H9 (cell line): ENCODE measurements at places on chromosomes 1 and 21. TPM values are rescaled to one million over a fixed set of nuclear protein-coding genes. Genes with fewer than 3 reads are reported as not detected.

GRCh38 chr1:147904726-147905125, 2.1 kb downstream of the GJA8 start:
- no peak overlapping the region for H3K4me3 ChIP-seq
- no peaks in the 10 kb centered on the region for H3K27me3 ChIP-seq
- no peak overlapping the region for H3K27ac ChIP-seq
- no peaks in the 10 kb centered on the region for H3K4me1 ChIP-seq
- DNase-seq: no peak

The PCBP3 gene
- total RNA-seq: 10.8 and 10.9 TPM in 2 replicates

The PLXNA2 gene
- 0.57 and 0.64 TPM in 2 replicates for total RNA-seq

DNA sequence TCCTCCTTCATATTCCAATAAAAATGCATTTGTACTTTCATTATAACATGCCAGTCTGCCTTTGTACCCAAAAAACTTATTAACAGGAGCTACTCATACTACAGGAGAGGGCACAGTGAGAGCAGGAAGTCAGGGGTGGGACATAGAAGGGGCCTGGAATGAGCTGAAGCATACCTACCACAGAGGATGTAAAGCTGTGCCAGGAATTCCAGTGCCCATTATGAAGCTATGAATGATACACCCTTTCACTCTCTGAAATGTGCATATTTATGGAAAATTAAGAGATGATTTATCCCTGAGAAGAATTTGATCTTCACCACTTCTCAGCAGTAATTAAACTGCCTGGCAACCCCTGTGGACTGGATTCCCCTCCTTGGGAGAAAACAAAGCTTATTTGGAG, 65.8 kb downstream of the ATP5PO start:
- H3K27ac ChIP-seq: no peak overlapping the region
- no peaks in the 10 kb centered on the region for H3K27me3 ChIP-seq
- no peaks in the 10 kb centered on the region; the same call in 2 of the 3 replicates for H3K36me3 ChIP-seq
- no peak for DNase-seq

GRCh38 chr1:69029649-69030048, 532.8 kb upstream of the DEPDC1 start:
- H3K36me3 ChIP-seq: no peaks in the 10 kb centered on the region
- no peak for DNase-seq
- H3K27me3 ChIP-seq: no peaks in the 10 kb centered on the region
- no peaks in the 10 kb centered on the region for H3K4me1 ChIP-seq

The LCE5A gene
- total RNA-seq: not detected in 2 replicates

The INSRR gene
- total RNA-seq: not detected in 2 replicates

DNA sequence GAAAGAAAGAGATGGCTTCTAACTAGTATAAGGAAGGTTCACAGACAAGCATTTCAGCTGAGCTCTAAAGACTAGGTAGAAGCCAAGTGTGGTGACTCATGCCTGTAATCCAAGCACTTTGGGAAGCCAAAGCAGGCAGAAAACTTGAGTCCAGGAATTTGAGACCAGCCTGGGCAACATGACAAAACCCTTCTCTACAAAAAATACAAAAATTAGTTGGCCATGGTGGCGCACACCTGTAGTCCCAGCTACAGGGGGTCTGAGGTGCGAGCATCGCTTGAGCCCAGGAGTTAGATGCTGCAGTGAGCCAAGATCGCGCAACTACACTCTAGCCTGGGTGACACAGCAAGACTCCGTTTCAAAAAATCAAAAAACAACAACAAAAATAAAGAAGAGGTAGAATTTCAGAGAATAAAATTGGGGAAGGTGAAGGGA, 27.8 kb downstream of the FBXO42 start:
- no peak overlapping the region for H3K27ac ChIP-seq
- DNase-seq: no peak
- no peak overlapping the region for H3K4me3 ChIP-seq
- peaks cover 10% of the 10 kb centered on the region for H3K36me3 ChIP-seq
- no peaks in the 10 kb centered on the region for H3K27me3 ChIP-seq

GRCh38 chr1:39105841-39106765, 80.0 kb downstream of the NDUFS5 start:
- H3K4me3 ChIP-seq: no peak overlapping the region
- peak overlapping the region; percentile 65 for H3K27ac ChIP-seq
- H3K4me1 ChIP-seq: peaks cover 8% of the 10 kb centered on the region; the same call in 1 of the 2 replicates
- DNase-seq: peak; percentile 40
- no peaks in the 10 kb centered on the region for H3K36me3 ChIP-seq

DNA sequence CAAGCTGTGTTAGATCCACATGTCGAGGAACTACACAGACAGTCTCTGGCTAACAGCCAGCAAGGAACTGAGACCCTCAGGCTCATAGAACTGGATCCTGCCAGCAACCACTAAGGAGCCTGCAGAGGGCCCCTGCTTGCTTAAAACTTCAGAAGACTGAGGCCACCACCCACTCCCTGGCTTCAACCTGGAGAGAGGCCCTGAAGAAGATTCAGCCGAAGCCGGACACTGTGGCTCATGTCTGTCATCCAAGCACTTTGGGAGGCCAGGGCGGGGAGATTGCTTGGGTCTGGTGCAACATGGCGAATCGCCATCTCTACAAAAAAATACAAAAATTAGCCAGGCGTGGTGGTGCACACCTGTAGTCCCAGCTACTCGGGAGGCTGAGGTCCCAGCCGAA, 92.6 kb upstream of the TMPRSS2 start:
- no peaks in the 10 kb centered on the region for H3K4me1 ChIP-seq
- DNase-seq: no peak
- H3K36me3 ChIP-seq: no peaks in the 10 kb centered on the region
- no peak overlapping the region; the same call in 2 of the 3 replicates for H3K4me3 ChIP-seq
- no peak overlapping the region for H3K27ac ChIP-seq

The OR2T29 gene
- total RNA-seq: not detected in 2 replicates

DNA sequence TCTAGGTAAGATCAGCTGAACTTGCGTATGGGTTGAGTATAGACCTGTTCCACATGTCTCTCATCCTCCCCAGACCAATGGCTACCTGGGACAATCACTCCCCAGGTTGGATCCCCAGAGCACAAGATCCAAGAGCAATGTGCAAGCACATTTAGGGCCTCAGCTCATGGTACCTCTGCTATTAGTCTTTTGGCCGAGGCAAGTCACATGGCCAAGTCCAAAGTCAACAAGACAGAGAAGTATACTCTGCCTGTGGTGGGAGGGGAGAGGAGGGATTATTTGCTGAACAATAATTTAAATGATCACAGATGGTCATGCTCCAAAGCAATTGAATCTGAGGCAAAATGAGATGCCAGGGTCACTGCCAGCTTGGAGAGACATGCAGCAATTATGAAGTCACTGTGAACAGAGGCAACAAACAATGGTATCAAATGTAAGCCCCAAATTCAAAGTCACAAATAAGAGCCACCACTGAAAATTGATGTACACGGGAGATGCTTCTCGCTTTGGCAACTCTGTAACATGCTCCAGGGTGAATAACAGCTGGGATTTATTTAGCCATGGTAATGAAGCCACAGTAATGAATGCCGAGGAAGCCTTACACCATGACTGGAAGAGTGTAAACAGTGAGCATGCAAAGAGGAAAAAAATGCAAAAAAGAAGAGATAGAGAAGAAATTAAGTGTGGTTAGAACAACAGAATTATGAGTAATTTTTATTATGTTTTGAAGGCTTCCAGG, 149.1 kb downstream of the ZNF281 start:
- no peak overlapping the region for H3K27ac ChIP-seq
- H3K4me1 ChIP-seq: no peaks in the 10 kb centered on the region
- no peak for DNase-seq
- H3K4me3 ChIP-seq: no peak overlapping the region
